ENCODE measurements at places on chromosomes 11 and 22. TPM values are rescaled to one million over a fixed set of nuclear protein-coding genes. Genes with fewer than 3 reads are reported as not detected.

GRCh38 chr11:37040921-37041320 is 442.9 kb upstream of the RAG2 start:
- no peak for DNase-seq
- H3K27ac ChIP-seq, result no peak overlapping the region
- H3K27me3 ChIP-seq, result no peaks in the 10 kb centered on the region
- H3K4me3 ChIP-seq, result no peak overlapping the region

MMP27 gene
- total RNA-seq, result not detected

DNA sequence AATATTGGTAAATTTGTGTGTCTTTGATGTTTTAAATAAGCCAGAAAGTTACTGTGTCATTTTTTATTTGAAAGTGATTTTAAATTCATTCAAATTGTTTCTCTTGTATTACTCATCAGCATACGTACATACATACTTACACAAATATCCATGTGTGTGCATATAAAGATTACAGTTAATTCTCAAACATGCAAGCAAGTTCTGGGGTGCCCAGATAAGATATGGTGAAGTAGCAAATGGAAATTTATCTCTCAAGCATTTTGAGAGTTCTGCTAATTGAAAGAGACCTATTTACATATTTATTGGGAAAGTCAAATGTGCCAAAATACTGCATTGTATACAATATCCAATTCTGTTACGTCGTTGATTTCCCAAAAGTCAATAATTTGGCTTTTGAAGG is 1024.0 kb upstream of the CNTN5 start:
- no peaks in the 10 kb centered on the region for H3K36me3 ChIP-seq
- DNase-seq, result no peak
- no peak overlapping the region for H3K27ac ChIP-seq
- H3K27me3 ChIP-seq, result no peaks in the 10 kb centered on the region

GRCh38 chr11:58626934-58627483 is 4.5 kb downstream of the CNTF start:
- peaks cover 15% of the 10 kb centered on the region for H3K36me3 ChIP-seq
- no peaks in the 10 kb centered on the region for H3K27me3 ChIP-seq
- no peak for DNase-seq

DNA sequence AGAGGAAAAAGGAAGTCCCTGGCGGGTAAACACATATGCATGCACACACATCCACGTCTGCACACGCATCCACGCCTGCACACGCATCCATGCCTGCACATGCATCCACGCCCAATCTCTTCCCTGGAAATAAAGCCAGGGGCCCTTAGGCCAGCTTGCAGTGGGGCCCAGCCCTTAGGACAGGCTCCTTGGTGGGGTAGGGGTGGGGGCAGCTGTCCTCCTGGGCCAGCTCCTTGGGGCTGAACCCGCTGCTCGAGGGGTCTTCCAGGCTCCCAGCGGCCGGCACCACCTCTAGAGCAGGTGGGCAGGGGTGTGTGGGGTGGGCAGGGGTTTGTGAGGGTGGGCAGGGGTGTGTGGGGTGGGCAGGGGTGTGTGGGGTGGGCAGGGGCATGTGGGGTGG is 1.9 kb downstream of the C11orf21 start:
- DNase-seq, result no peak
- no peak overlapping the region for H3K27ac ChIP-seq
- no peak overlapping the region for H3K4me3 ChIP-seq

- peaks cover 5% of the 10 kb centered on the region for H3K36me3 ChIP-seq
- no peaks in the 10 kb centered on the region for H3K4me1 ChIP-seq
- no peak overlapping the region for H3K27ac ChIP-seq
- H3K27me3 ChIP-seq, result no peaks in the 10 kb centered on the region
- no peak for DNase-seq
These were observed 57.3 kb upstream of the RAB1B start for GRCh38 chr11:66211100-66211499.

MB gene
- total RNA-seq, result 2.0 TPM

DNA sequence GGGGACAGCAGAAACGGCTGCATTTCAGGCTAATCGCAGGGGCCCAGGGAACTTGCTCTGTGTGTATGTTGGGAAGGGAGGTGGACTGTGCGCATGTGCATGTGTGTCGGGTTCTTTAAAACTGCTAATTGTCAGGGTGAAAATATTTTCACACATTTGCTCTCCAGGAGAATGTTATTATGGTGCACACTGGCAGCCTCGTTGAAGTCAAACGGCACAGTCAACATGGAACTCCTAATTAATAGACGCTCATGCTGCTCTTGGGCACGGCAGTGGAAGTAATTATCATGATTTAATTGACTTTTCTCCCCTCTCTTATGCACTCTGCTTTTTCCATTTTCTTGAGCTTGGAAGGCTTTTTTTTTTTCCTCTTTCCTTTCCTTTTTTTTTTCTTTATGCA is 92.6 kb downstream of the TSPAN18 start:
- no peak for DNase-seq
- no peak overlapping the region for H3K4me3 ChIP-seq
- H3K36me3 ChIP-seq, result no peaks in the 10 kb centered on the region
- no peaks in the 10 kb centered on the region for H3K27me3 ChIP-seq

DNA sequence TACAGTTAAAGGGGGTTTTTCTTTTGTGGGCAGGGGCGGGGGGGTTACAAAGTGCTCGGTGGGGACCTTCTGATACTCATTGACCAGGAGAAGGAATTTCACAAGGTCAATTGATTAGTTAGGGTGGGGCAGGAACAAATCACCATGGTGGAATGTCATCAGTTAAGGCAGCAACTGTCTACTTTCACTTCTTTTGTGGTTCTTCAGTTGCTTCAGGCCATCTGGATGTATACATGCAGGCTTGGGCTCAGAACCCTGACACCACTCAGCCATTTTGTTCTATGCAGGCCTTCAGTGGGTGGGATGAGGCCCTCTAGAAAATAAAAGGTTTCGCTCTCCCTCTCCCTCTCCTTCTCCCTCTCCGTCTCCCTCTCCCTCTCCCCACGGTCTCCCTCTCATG is 29.6 kb downstream of the TSPAN32 start:
- no peaks in the 10 kb centered on the region for H3K27me3 ChIP-seq
- no peak overlapping the region for H3K27ac ChIP-seq
- no peak for DNase-seq

AIFM3 gene
- 0.48 TPM for total RNA-seq

GRCh38 chr11:116413301-116414242 is 359.2 kb downstream of the BUD13 start:
- H3K4me3 ChIP-seq, result no peak overlapping the region
- H3K36me3 ChIP-seq, result no peaks in the 10 kb centered on the region
- no peaks in the 10 kb centered on the region for H3K4me1 ChIP-seq

DNA sequence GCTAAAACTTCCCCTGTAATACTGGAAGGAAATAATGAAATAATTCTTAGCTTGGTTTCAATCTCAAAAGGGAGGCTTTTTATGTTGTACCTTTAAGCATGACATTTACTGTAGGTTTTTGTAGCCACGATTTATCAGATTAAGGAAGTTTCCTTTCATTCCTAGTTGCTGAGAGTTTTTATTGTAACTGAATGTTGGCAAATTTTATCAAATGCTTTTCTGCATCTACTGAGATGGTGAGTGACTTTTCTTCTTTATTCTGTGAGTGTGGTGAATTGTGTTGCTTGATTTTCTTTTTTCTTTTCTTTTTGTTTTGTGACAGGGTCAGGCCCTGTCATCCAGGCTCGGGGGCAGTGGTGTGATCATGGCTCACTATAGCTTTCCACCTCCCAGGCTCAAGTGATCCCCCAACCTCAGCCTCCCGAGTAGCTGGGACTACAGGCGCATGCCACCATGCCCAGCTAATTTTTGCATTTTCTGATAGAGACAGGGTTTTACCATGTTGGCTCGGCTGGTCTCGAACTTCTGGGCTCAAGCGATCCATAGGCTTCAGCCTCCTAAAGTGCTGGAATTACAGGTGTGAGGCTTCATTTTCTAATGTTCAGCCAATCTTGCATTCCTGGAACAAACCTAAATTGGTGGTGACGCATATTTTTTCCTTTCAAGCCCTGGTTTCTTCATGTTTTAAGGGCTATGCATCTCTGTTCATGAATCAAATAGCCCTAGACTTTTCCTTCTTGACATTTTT is 26.2 kb downstream of the SUSD2 start:
- no peaks in the 10 kb centered on the region for H3K27me3 ChIP-seq
- no peaks in the 10 kb centered on the region for H3K36me3 ChIP-seq
- H3K4me3 ChIP-seq, result no peak overlapping the region
- no peak for DNase-seq
- H3K27ac ChIP-seq, result peak overlapping the region; percentile 96

DNA sequence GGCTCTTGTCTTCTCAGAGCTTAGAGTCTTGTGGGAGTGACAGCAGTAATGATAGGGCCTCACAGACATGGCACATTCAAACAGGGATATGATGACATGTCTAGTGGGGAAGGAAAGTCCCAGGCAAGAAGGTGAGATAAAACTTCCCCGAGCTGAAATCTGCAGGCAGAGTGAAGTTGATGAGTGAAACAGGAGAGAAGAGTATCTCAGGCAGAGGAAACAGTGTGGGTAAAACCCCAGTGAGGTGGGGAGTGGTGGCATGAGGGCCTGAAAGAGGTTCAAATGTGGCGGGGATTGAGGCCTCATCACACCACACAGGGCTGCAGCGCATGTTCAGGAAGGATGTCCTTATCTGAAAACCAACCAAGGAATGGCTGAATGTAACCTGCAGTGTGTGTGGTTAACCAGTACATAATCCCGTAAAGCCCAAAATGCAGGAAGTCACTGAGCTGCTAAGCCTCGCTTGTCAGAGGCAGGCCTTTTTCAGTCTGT is 153.8 kb upstream of the E2F8 start:
- H3K4me3 ChIP-seq, result no peak overlapping the region
- H3K27me3 ChIP-seq, result peaks cover 3% of the 10 kb centered on the region
- no peaks in the 10 kb centered on the region for H3K36me3 ChIP-seq
- H3K27ac ChIP-seq, result no peak overlapping the region

DNA sequence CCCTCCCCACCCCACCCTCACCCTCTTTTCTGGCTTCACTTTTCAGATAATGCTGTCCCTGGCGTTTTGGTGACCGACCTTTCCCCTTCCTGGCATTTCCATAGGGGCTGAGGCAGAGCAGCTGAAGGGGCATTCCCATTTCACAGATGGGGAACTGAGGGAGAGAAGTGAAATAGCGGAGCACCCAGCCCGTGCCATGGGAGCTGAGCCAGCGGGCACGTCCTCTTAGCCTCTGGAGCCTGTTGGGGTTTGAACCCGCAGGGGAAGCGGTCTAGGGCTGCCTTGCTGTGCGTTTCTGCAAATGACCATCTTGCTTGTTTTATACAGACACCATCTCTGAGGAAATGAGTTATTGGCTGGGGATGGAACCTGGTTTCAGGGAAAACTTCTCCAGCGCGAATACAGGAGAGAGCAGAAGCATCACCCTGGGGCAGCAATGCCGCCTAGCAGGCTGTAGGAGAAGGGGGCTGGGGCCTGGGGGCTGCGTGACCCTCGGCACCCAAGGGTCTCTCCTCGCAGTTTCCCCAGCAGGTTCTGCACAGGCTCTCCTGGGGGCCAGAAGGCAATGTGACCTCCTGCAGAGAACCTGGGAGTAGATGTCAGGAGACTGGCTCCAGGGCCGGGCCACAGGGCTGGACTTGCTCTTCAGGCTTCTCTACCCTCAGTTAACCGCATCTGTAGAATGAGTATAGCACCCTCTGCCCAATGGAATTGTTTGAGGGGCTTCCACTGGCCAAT is 1.5 kb downstream of the PTPRJ start:
- peak overlapping the region; percentile 64 for H3K4me3 ChIP-seq
- H3K27me3 ChIP-seq, result no peaks in the 10 kb centered on the region
- DNase-seq, result no peak
- peak overlapping the region; percentile 79 for H3K27ac ChIP-seq
- H3K4me1 ChIP-seq, result peaks cover 14% of the 10 kb centered on the region

- no peak overlapping the region for H3K27ac ChIP-seq
- DNase-seq, result no peak
- no peaks in the 10 kb centered on the region for H3K27me3 ChIP-seq
- no peak overlapping the region for H3K4me3 ChIP-seq
- H3K36me3 ChIP-seq, result no peaks in the 10 kb centered on the region
- no peaks in the 10 kb centered on the region for H3K4me1 ChIP-seq
These were observed 16.5 kb upstream of the OR9G4 start for GRCh38 chr11:56764976-56765375.

DNA sequence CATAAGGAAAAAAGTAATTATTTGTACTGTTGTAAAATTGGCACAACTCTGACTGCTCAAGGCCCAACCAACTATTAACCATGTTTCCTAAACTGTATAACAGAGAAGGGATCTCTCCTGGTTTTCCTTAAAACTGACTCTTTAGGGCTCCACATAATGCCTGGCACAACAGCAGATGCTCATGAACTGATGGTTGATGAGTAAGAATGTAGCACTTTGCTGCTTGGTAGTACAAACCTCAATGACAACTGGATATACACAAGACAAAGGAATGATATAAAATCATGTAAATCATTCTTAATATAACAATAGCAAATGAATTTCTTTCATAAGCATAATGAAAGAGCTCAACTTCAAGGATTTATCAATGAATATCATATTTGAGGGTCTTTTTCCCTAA is 11.7 kb downstream of the MSANTD2 start:
- no peak for DNase-seq
- H3K27ac ChIP-seq, result no peak overlapping the region
- no peaks in the 10 kb centered on the region for H3K27me3 ChIP-seq

DNA sequence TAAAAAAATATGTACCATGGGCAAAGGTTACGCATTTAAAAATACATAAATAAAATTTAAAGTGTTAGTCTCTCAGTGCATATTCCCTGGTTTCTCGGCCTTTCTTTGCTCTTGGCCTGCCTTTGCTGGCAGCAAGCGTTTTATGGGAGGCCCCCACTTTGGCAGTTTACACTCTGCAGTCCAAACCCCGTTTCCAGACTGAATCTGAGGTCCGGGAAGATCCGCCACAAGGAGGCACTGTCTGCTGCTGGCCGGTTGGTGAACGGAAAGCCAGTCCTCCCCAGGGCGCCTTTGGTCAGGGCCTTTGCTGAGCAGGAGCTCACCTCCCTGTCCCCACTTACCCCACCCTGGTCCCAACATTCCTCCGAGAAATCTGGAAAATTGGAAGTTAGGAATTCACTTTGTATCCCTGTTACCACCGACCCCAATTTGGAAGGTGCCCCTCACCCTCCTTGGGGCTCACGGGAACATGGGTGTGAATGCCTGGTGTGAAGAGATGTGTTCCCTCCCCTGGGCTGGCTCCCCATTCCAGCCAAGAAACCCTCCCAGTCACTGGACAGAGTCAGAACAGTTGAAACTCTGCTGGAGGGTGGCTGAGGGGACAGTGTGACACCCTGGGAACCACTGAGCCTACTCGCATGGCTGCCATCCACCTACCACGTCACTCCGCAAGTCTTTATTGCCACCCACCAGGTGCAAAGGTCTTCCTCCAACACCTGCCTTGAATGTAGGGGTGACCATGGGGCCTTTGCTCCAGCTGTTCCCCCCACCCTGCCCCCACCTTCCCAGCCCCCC is 9.4 kb upstream of the SF1 start:
- H3K4me1 ChIP-seq, result no peaks in the 10 kb centered on the region
- H3K27ac ChIP-seq, result no peak overlapping the region
- peaks cover 11% of the 10 kb centered on the region for H3K36me3 ChIP-seq
- DNase-seq, result peak; percentile 41
